ENCODE measurements at places on chromosomes 1 and 21.
A peak's percentile ranks its signal among the peaks of the same experiment; 100 is the strongest.

- no peak for DNase-seq
Observed at GRCh38 chr21:31203431-31204054, 140.5 kb downstream of the TIAM1 start.

DNA sequence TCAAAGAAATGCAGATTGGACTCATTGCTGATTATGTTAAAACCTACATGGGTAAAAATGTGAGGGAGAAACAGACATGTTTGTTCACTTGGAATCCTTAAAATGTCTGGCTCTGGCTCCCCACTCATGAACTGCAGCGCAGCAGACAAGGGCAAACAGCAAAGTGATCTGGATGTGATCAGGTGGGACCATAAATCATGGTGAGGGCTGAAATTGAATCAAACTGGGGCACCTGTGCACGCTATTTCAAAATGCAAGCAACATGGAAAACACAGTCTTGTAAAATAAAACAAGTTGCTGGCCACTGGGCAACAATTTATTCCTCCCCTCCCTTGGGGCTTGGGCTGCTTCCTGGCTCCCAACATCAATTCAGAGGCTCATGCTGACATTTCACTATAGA, 373.4 kb downstream of the SEC16B start:
- no peak for DNase-seq

DNA sequence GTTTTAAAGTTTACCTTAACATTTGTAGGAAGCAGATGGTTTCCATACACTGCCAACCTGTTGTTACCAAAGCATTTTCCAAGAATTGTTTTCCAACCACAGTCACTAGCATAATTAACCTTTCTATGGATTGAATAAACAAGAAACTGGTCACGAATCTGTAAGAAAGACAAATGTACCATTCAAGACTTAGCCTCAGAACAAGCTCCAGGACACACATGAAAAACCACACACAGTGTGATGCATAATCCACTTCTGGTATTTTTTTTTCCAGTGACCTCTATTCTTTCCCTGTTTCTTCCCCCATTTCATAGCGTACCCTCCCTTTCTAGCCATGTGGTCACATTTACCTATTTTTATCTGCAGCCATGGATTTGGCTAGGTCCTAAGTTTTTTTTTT, 29.6 kb upstream of the C1orf87 start:
- no peak for DNase-seq

DNA sequence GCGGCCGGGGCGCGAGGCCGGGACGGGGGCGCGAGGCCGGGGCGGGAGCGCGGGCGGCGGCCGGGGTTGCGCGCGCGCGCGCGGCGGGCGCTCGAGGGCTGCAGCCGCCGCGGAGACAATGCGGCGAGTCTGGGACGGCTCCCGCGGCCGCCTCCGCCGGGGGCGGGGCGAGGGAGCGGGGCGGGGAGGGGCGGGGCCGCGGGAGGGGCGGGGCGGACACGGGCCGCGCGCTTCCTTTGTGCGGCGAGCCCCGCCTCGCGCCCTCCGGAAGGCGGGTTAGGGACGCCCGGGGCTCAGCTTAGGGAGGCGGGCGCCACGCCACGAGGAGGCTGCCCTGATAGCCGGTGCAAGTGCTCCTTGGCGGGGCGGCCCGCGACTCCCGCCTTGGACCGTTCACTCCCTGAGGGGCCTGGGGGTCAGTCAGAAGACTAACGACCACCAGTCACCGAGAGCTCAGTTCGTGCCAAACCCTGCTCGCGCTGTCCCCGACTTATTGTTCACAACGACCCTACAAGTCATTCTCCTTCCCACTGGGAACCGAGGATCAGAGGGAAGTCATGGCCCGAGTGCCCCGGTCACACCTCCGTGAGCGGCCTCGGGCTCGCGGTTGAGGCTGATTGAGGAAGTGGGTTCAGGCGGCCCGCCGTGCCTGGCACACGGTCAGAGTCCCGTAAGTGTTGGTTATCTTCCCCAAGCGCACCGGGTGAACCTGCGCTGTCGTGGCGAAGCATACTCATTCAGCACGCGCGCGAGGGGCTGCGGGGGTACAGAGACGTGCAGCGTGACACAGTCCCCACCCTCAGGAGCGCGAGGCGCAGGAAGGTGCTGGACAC, 29.1 kb upstream of the A3GALT2 start:
- peak; percentile 71 for DNase-seq

DNA sequence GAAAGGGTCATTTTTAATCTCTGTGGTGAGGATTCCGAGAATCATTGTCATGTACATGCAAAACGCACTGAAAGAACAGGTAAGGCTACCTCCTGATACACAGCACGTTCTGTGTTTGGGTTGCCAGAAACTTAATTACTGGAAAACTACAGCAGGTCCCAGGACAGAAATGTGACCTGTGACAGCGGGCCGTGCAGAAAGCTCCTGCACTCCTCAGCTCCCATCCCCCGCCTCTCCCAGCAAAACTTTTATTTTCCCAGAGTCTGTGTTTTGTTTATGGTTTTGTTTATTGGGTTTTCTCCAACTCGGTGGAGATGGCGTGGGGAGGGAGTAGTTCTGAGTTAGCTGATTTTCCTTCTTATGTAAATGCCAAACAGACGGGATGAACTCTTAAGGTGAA, 44.7 kb downstream of the SLC44A3 start:
- no peak for DNase-seq

GRCh38 chr1:15137809-15138208, 15.7 kb upstream of the TMEM51 start:
- DNase-seq = no peak

DNA sequence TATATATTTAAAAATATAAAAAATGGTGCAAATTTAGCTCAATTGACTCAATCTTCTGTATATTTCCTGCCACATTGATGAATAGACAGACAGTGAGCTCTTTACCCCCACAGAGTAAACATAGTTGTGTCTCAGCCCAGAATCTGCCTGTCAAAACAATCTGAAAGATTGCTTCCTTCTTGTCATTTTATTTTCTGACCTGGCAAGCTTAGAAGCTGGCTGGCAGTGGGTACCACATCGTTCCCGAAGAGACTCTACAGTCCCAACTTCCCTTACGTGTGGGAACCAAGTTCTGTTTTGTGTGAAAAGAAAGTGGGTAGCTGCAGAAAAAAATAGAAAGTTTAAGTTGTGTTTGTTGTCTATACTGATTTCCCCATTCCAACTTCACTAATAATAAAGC, 629.3 kb upstream of the NEGR1 start:
- no peak for DNase-seq
